ENCODE measurements at places on chromosomes 13 and 19.

DNA sequence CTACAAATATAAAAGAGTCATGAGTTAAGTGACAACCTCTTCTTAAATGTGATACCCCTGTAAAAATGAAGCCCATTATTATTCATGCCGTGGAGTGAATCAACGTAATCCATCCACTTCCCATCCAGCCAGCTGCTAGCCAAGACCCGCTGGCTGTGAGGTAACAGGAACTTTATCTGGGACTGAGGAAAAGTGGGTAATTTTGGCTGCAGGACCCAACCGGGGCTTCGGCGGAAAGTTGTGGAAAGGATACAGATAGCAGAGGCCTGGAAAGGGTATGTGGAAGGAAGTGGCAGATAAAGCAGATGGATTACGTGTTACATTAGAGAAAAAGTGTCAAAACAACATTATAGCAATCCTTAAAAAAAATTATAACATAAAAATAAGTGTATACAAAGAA lies 48.3 kb downstream of the SLC7A1 start:
- DNase-seq = no peak

DNA sequence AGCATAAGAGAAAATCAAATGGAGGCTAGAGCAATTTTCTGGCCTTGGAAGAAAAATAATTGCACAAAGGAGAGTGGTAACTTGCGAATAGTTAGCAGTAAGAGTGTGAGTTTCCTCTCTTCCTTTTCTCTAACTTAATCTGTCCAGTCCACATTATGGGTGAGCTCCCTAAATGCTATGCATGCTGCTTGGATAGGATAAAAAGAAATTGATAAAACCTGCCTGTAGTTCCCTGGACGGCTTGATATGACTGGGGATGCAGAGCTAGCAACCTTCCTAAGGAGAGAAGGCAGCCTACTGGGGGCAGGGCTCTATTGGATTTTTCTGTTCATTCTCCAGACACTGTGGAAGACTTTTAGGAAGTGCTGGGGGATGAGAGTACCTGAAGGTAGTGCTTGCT lies 311.3 kb downstream of the LMO7 start:
- DNase-seq = no peak

DNA sequence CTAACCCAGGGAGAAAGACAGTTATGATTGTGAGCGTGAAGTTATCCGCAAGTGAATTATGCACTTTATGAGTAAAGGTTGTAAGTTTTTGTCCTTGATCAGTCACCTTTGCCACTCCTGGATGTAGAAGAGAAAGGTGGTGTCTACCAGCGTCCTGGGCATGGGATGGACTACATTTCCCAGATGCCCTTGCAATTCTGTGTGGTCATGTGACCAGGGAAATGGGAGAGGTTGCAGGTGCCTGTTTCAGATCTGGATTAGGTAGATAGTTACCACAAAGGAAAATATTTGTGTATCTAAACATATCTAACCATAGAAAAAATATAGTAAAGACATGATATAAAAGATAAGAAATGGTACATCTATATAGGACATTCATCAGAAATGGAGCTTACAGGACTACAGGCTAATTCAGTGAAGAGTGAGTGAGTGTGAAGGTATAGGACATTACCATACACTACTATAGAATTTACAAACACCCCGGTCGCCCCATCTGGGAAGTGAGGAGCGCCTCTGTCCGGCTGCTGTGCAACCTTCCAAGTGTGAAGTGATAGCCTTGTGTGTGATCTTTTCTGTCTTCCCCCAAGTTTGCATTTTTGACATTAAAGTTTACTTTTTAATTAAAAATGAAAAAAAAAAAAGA lies 51.6 kb upstream of the CACNA1A start:
- DNase-seq = no peak

GRCh38 chr19:4571305-4571917 lies 11.9 kb upstream of the SEMA6B start:
- DNase-seq = no peak

- DNase-seq = no peak
Observed at GRCh38 chr13:85427416-85427815, 371.8 kb downstream of the SLITRK6 start.

DNA sequence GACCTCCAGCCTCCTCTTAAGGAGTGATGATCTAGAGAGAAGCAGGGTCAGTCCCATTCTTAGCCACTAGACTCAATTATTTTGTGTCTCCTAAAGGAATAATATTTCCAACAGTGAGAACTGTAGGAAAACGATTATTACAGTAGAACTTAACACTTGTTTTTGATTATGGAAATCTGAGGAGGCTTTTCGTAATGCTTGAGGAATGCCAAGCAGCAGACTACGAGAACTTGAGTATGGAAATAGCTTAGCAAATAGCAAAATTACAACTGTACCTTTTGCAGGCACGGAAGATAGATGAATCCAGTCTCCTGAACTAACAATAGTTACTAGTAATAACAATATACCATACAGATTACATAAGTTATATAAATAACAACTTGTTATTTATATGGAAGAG lies 12.2 kb downstream of the BRD4 start:
- peak; percentile 70 for DNase-seq

DNA sequence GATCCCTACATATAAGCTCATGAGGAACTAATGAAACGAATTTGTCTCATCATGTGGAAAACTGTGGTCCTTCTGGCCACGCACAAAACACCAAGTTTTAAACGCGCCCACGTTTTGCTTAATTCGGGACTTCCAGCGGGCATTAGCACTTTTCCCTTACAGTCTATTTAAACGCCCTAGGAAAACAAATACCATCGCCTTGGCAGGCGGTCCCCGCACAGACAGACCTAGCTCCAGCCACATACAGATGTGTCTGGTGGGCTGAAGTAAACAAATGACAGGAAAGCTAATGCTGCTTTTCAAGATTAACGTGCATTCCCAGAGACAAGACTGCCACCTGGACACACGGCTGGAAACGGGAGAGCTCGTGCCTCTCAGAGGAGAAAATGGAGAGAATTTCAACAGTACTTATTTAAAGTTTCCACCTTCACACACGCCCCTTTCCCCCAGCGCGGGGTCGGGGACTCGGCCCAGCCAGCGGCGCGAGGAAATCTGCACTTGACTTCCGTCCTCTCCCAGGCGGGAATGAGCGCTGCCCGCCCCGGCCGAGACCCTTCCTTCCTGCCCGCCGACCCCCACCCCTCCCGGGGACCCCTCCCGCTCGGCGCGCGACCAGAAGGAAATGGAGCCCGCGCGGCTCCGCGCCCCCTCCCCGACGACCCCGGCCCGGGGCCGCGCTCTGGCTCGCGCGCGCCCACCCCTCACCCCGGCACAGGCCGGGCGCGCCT lies 931 bp downstream of the USP12 start:
- DNase-seq = no peak

GRCh38 chr13:75324413-75324940 lies 157.5 kb downstream of the TBC1D4 start:
- DNase-seq = no peak

- DNase-seq = no peak
Observed at GRCh38 chr13:65595916-65596315, 1634.2 kb downstream of the PCDH9 start.

GRCh38 chr13:40671956-40672764 lies 5.7 kb upstream of the FOXO1 start:
- peak; percentile 22 for DNase-seq

DNA sequence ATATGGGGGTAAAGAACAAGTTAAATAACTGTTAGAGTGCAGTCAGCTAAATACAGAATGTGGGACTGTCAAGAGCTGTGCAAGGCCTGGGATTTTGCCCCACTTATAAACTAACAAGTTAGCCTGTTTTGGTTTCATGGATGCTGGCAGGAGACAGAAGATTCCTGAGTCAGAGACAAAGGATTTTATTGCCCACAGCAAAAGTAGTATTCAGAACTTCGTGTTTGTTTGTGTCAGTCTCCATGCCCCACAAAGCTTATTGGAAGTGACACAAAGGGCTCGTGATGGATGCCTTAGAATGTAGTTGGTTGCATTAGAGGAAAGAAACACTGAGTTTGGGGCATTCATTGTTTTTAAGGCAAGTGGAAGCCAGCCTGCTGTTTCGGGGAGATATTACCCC lies 22.2 kb upstream of the SPRYD7 start:
- DNase-seq = no peak

GRCh38 chr13:40494513-40494912 lies 171.9 kb downstream of the FOXO1 start:
- no peak for DNase-seq

DNA sequence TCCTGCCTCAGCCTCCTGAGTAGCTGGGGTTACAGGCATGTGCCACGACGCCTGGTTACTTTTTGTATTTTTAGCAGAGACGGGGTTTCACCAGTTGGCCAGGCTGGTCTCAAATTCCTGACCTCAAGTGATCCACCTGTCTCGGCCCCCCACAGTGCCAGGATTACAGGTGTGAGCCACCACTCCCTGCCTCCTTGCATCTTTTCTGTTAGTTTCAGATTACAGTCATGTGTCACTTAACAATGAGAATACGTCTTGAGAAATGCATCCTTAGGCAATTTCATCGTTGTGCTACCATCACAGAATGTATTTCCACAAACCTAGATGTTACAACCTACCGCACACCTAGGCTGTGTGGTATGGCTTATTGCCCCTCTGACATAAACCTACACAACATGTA lies 180.4 kb downstream of the TM9SF2 start:
- DNase-seq = no peak

DNA sequence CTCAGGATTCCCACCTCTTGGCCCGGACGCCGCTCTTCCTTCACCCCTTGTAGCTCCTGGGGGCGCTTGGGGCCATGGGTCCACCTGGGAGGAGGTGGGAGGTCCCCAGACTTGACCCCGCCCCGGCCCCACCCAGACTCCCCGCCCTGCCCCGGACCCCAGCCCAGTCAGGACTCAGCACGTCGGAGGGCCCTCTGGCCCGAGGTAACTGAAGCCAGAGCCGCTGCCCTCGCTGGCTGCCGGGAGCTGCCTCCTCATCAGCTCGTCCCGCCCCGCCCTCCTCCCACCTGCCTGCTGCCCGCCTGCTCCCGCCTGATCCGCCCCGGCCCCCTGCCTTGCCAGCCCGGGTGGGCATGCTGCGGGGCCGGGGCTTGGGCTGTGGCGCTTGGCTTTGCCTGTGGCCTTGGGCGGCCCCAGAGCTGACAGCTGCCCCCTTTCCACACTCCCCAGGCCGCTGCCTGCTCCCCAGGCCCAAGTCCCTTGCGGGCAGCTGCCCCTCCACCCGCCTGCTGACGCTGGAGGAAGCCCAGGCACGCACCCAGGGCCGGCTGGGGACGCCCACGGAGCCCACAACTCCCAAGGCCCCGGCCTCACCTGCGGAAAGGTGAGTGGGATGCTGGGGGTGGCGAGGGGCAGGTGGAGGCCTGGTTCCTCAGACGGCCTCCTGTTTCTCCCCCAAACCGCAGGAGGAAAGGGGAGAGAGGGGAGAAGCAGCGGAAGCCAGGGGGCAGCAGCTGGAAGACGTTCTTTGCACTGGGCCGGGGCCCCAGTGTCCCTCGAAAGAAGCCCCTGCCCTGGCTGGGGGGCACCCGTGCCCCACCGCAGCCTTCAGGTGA lies 9.4 kb downstream of the ARHGAP33 start:
- DNase-seq = no peak

- DNase-seq = no peak
Observed at GRCh38 chr19:16595097-16595496, 22.9 kb upstream of the SLC35E1 start.

GRCh38 chr13:102598061-102598460 lies 1.3 kb downstream of the TPP2 start:
- no peak for DNase-seq

DNA sequence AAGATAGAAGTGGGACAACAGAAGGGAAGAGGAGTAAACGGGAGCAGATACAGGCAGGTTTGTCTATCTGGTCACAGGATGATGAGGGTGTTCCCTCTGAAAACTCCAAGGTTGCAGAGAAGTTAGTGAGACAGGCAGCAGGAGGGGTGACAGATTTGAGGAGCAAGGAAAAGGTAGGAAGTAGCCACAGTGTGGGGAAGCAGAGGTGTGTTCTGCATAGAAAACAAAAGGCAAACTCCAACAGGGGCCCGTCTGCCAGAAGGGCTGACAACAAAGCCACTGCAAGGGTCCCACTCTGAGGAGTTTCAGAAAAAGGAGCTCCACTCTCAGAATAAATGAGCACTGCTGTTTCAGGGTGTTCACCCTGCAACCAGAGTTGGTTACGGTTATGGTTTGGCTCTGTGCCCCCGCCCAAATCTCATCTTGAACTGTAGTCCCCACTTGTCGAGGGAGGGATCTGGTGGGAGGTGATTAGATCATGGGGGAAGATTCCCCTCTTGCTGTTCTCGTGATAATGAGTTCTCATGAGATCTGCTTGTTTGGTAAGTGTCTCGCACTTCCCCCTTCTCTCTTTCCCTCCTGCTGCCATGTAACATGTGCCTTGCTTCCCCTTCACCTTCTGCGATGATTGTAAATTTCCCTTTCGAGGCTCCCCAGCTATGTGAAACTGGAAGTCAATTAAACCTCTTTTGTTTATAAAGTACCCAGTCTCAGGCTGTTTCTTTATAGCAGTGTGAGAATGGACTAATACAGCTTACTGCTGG lies 32.1 kb downstream of the SMAD9 start:
- no peak for DNase-seq

DNA sequence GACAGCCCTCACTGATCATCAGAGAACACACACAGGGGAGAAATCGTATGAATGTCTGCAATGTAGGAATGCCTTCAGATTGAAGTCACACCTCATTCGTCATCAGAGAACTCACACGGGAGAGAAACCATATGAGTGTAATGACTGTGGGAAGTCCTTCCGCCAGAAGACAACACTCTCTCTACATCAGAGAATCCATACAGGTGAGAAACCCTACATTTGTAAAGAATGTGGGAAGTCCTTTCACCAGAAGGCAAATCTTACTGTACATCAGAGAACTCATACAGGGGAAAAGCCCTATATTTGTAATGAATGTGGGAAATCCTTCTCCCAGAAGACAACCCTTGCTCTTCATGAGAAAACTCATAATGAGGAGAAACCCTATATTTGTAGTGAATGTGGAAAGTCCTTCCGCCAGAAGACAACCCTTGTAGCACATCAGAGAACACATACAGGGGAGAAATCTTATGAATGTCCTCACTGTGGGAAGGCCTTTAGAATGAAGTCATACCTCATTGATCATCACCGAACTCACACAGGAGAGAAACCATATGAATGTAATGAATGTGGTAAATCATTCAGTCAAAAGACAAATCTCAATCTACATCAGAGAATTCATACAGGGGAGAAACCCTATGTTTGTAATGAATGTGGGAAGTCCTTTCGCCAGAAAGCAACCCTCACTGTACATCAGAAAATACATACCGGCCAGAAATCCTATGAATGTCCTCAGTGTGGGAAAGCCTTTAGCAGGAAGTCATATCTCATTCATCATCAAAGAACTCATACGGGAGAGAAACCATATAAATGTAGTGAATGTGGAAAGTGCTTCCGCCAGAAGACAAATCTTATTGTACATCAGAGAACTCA lies 32.5 kb downstream of the ZNF567 start:
- no peak for DNase-seq

GRCh38 chr19:7442423-7442822 lies 46.4 kb downstream of the PEX11G start:
- DNase-seq = no peak

GRCh38 chr13:92379371-92379770 lies 847.2 kb upstream of the GPC6 start:
- DNase-seq = no peak

GRCh38 chr13:52933547-52934210 lies 85.2 kb upstream of the PCDH8 start:
- no peak for DNase-seq

- no peak for DNase-seq
Observed at GRCh38 chr13:54486421-54487166, 1458.0 kb downstream of the OLFM4 start.

- no peak for DNase-seq
Observed at GRCh38 chr19:3210347-3211017, 14.0 kb upstream of the CELF5 start.
